HTR-8/SVneo (cell line): ENCODE measurements at places on chromosomes 4 and X.

DNA sequence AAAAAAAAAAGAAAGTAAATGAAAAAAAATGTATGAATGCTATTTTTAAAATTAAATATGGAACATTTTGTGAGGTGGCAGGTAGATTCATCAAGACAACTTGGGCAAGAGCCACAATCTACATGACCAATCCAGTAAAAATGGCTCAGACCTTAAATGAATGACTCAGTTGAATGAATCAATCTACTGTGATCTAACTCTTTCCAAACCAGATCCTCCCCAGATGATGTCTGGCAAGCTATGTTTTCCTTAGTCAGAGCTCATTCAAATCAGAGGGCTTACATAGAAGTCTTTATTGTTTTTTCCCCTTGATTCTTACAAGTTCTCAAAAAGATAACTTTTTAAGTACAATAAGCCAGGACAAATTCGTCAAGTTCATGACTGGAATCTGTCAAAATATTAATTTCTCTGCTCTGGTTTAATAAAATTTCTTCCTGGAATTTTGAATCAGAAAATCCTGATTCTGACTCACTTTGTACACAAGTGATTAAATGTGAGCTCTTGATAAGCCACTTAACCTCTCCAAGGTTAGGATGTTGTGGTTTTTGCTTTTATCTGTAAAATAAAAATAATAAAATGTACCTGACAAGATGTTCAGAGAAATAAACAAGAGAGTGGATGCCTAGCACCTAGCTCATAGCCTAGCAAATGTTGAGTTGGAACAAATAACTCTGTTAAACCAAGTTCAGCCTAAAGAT is 105.6 kb upstream of the SMIM31 start:
- no peak for DNase-seq

DNA sequence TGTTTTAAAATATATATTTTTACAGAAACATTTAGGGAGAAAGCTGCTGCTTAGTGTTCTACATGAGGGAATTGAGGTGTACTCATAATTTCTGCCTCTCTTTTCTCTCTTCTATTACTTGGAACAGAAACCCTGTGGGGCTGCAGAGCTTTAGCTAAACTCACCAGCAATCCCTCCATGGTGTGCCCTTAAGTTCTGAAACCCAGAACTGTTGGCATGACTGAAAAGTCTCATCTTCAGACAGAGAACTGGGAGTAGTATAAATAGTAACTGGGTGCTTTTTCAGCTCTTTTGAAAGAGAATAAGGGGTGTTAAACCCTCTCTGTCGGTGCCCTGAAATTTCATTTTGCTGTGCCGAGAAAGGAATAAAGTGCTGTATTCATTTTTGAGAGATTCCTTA is 294.9 kb upstream of the BOD1L1 start:
- DNase-seq, result no peak

GRCh38 chrX:119247702-119248101 is 11.6 kb downstream of the PGRMC1 start:
- no peak for DNase-seq

- DNase-seq, result no peak
Measured at GRCh38 chrX:100645106-100645505, 1.1 kb downstream of the SRPX2 start.

DNA sequence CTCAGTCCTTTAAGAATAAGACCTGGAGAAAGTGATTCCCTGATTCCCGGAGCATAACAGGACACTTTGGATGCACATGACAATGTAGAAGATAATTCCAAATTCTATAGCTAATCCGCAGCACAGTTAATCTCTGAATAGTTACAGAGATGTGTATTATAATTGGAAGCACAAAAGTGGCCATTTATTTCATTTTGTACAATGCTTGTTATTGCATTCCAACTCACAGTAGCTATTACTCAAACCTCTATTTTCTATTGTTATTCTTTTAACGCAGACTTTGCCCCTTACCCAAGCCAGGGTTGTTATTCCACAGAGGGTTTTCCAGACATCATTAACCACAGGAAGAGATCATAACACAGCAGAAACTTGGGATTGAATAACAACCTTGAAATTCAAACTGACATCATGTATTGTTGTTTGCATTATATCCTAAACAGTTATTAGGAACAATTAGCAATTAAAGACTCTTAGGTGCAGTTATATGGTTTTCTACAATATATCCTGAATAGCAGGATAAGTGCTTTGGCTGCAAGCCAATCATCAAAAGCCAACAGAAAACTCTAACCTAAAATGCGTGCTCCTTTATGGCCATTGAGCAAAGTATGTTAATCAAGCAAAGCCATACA is 984.0 kb upstream of the TENM3 start:
- no peak for DNase-seq

DNA sequence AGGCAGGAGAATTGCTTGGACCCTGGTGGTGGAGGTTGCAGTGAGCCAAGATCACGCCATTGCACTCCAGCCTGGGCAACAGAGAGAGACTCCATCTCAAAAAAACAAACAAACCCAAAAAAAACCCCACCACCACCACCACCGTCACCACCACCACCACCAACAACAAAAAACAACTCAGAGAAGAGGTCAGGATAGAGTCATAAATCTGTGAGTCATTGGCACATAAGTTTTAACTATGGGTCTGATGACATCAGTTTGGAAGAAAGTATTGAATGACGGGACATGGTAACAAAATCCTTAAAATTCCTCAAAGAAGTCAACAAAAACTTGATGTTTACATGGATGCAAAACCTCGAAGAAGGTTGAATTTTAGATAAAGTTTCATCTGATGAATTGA is 288.0 kb upstream of the SFRP2 start:
- DNase-seq, result no peak

DNA sequence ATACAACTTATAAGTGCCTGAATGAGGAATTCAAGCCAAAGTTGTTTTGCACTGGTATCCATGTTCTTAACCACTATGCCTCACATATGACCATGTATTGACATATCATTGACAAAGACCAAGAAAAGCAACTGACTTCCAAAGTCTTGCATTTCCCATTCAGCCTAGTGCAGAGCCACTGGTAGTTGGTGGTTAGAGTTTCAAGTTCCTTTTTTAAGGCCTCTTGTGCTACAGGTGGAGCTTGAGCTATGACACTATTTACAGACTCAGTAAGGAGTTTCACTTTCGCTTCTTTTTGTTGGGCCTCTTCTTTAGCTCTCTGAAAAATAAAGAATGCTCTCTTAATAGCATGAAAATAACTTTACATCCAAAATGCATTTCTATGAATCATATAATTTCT is 763.0 kb downstream of the DMD start:
- no peak for DNase-seq

- no peak for DNase-seq
Measured at GRCh38 chr4:56513517-56513916, 7.9 kb downstream of the ARL9 start.

DNA sequence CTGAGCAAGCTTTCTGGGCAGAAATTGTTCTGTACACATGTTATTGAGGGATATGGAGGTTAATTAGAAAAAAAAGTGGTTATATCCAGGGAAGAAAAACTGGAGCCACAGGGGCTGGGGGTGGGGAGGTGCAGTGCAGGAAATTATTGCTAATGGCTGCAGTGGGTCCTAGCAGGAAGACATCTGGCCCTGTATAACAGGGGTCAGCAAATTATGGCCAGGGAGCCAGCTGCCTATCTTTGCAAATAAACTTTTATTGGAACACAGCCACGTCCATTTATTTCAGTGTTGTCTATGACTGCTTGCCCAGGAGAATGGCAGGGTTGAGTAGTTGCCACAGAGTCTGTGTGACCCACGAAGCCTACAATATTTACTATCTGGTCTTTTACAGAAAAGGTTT is 23.4 kb upstream of the PRPS2 start:
- no peak for DNase-seq

GRCh38 chrX:46354481-46354880 is 190.7 kb downstream of the ZNF674 start:
- no peak for DNase-seq

GRCh38 chrX:14361435-14361834 is 167.9 kb upstream of the GLRA2 start:
- DNase-seq, result no peak

DNA sequence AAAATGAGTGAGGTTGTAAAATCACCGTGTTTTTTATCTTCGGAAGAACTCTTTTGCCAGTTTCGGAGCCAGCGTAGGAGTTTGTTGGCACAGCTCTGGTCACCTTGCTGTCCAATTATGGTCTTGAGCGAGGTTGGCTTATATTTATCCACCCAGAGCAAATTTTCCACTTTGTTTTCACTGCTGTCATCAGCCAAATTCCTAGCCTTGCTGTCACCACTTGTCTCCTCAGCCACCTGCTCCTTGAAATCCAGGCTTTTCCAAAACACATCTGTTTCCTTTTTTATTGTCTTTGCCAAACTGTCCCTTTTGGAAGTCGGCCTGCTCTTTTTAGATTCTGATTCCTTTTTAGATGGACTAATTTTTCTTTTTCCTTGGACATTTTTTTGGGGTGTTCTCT is 57.6 kb downstream of the RFC1 start:
- no peak for DNase-seq

GRCh38 chrX:11196476-11196875 is 85.3 kb downstream of the HCCS start:
- no peak for DNase-seq

GRCh38 chr4:74830928-74831327 is 36.6 kb upstream of the BTC start:
- no peak for DNase-seq

DNA sequence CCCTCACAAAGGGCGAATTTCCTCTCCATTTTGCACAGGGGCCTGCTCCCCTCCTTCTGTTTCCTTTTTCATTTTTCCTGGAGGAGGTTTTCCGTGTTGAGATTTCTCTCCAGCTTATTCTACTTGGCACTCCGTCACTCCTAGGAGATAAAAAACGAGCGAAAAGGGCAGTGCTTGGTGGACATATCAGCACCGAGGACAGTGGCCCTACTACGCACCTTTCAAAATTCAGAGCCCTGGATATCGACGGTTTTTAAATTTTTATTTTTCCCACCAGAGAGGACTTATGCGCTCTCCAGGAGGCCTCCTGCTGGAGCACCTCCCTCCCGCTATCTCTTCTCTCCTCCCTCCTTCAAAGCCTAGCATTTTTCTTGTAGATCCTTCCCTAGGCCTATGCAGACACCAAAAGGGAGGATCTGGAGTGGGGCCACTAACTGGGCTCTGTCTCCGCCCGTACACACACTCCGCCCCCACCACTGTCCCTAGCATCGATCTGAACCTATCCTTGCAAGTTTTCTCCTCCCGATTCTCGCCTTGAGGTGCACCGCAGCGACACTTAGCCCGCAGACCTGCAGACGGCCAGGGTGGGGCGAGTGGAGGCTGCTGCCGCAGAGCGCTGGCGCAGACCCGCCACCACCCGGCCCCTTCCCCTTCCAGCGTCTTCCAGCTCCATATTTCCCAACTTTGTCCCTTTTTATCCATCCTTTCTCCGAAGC is 8.5 kb upstream of the TCEAL9 start:
- DNase-seq, result no peak

DNA sequence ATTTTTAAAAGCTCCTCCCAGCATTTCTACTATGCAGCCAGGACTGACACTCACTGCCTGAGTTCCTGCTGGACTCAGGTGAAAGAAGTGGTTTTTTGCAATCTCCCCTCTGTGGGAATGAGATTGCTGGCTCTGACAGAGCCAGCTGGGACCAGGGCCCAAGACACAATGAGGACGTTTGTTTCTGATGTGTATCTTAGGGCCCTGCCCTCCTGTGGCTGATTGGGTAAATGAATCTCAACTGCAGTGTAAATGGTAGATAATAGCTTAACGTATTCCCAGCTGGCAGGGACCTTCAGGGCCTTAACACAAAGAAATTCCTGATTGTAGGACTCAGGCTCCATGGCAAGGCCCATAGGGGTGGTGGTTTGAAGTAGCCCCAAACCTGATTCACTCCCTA is 85.8 kb upstream of the PRPS1 start:
- DNase-seq, result no peak

GRCh38 chrX:13090339-13091110 is 46.1 kb upstream of the FAM9C start:
- DNase-seq, result no peak

GRCh38 chr4:38570647-38571276 is 93.2 kb upstream of the KLF3 start:
- no peak for DNase-seq

DNA sequence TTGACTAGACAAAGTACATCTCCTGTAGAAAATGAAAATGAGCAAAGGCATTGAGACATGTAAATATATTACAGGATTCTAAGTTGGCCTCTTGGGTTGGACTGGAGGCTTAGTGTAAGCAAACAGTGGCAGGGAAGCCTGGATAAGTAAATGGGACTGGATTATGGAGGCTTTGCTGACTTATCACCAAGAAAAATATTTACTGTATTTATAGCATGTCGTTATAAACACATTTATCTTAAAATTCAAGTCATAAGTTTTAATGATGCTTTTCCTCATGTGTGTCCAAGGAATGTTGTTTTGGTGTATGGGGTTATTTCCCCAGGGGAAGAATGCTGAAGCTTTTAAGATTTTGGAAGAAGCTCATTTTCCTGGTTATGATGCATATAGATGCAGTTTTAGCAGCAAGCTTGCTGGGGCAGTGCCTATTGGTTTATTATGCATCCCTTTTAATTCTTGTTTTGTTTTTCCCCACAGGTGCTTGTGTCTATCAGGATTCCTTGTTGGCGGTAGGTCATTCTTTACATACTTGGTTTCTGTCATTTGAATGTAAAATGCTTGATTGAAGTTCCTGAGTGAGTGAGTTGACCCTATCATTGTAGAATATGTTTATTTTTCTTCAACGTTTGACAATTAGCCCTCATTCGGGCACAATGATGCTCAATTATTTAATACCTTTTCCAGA is 8.5 kb downstream of the FRAS1 start:
- no peak for DNase-seq

GRCh38 chrX:97159916-97160800 is 276.4 kb downstream of the RPA4 start:
- DNase-seq, result no peak

GRCh38 chrX:133359466-133359865 is 55.8 kb downstream of the GPC4 start:
- no peak for DNase-seq

DNA sequence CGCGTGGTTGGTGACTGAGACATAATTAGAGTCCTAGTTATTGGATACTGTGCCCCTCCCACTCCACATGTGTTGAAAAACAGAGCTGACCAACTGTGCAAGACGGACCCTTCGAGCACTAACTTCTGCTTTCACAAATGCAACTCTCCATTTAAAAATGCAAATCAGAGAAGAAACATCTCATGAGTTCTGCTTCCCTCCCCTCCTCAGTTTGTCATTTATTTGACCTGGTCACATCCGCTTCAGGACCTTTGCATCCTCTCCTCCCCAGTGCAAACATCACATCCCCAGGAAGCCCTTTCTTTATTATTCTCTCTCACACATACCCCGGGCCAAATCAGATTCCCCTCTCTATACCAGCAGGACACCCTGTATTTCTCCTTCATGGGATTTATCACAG is 38.1 kb upstream of the NOCT start:
- DNase-seq, result no peak

DNA sequence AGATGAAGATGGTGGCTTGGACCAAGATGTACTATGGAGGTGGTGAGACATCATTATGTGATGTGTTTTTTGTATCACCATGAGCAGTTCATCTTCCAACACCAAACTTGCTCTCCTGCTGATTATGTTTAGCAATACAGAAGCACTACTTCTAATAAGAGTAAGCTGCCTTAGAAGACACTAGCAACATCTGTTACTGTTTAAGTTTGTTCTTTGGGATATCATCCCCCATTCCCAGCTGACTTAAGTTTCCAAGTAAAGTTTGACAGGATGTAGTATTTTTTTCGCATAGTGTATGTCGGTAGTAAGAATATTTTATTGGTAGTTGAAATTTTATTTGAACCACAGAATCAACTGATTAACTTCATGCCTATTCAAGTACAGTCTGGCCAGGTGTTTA is 123.5 kb upstream of the BMPR1B start:
- DNase-seq, result no peak

- DNase-seq, result no peak
Measured at GRCh38 chr4:38213083-38213805, 253.0 kb downstream of the PTTG2 start.

GRCh38 chrX:13700380-13700779 is 11.5 kb downstream of the RAB9A start:
- no peak for DNase-seq
